ENCODE measurements at places on chromosomes 4 and X.

GRCh38 chr4:122224348-122224747 lies 72.2 kb downstream of the BLTP1 start:
- no peak for DNase-seq

GRCh38 chr4:73341454-73341853 lies 62.6 kb upstream of the ALB start:
- DNase-seq = no peak

GRCh38 chr4:113643505-113643904 lies 118.0 kb downstream of the CAMK2D start:
- no peak for DNase-seq

GRCh38 chr4:28744066-28744465 lies 1883.4 kb downstream of the STIM2 start:
- DNase-seq = no peak

- DNase-seq = no peak
These were observed 231.3 kb downstream of the INPP4B start for GRCh38 chr4:142614621-142615323.

DNA sequence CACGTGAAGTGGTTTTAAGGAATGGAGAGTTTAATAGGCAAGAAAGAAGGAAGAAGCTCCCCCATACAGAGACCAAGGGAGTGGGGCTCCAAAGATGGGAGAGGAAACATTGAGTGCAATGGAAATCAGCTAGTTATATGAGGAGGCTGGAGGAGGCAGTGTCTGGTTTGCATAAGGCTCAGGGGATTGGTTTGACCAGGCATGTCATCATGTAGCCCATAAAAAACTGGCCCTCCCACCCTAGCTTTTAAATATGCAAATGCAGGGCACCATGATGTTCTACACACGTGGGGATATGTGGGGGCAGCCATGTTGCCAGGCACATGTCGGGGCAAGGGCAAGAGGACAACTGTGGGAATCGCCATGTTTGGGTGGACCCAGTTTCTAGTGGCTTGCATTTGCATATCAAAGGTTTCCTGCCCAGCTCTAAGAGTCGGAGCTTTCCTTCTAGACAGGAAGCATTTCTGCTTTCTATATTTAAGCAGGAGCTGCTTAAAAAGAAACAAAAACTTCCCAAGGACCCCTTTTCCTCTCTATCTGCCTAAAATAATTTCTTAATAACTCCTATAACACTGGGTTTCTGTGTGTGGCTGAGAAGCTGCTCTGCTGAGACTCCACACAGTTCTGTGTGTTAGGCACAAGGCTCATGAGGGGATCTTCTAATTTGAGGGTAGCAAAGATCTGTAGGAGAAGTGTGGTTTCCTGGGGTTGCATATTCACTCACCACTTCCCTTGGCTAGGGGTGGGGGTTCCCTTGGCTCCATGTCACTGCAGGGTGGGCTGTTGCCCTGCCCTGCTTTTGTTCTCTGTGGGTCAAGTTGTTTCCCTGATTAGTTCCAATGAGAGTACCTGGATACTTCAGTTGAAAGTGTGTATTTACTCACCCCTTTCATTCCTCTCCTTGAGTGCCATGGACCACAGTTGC lies 113.5 kb downstream of the VSIG4 start:
- DNase-seq = peak; percentile 25

DNA sequence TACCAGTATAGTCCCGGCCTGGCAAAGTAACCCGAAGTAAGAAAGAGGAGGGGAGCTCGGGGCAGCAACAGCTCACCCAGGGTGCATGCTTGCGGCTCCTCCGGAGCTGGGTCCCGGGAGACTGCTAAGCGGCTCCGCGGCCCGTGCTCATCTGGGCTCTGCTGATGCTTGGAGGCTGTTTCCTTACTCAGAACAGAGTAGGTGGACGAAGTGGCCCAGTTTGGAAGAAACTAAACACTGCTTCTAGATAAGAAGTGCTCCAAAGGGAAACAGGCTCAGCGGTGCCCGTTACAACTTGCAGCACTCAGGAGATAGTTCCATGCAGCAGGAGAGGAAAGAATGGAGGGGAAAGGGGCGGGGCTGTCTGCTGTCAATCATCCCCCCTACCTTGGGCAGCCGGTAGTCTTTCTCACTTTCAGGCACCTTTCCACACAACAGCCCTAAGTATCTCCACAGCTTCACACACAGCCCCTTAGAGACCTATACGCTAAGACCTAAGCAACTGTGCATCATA lies at the start of gene COL4A6:
COL4A6 (minus strand) TSS at position 313 of the 514 bp plus-strand sequence; CDS start at position 87, 226 bp downstream.
- DNase-seq = no peak

DNA sequence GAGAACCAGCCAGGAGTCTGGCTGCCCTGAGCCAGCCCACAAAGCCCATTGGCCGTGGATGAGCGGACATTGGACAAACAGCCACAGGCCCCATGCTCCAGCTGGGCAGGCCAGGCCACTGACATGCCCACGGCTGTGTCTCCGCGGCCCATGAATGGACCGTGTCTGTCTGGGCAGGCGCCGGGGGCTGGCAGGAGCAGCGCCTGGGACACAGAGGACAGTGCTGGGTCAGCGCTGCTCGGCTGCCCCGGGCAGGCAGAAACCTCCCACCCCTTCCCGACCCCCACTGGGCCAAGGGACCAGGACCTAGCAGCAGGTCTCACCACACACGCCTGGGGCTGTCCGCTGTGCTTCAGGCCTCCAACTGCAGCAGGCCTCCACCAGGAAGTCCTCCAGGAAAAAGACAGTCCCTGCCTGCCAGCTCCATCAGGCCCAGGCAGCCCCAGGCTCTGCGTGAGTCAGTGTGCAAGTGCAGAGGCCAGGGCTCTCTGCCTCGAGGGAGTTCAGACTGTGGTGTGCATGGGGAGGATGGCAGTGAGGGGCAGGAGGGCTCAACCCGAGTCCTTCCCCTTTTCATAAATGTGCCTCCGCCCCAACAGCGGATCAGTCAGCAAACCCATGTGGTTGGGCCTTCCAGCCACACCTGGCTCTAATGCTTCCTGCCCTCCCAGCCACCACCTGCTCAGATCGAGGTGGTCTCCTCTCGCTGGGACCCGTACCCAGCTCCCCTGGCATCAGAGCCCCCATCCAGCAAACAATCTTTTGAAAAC lies 17.2 kb upstream of the FGFR3 start:
- no peak for DNase-seq

DNA sequence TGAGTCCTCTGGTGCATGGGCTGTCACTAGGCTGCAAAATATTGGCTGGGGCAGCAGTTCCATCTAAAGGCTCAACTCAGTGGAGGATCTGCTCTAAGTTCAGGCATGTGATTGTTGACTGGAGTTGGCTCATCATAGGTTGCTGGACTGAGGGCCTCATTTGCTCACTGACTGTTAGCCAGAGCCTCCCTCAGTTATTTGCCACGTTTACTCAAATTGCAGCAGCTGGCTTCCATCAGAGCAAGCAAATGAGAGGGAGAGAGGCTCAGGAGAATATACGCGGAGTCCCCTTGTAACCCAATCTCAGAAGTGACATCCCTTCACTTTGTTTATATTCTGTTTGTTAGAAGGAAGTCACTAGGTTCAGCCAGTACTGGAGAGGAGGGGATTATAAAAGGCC lies 54.1 kb downstream of the BMP3 start:
- no peak for DNase-seq

- DNase-seq = no peak
These were observed 172.7 kb upstream of the LCORL start for GRCh38 chr4:18194278-18194677.

- DNase-seq = no peak
These were observed 105.6 kb downstream of the DKK2 start for GRCh38 chr4:106930522-106930921.

GRCh38 chr4:33062155-33062806 lies 2342.1 kb downstream of the PCDH7 start:
- no peak for DNase-seq

DNA sequence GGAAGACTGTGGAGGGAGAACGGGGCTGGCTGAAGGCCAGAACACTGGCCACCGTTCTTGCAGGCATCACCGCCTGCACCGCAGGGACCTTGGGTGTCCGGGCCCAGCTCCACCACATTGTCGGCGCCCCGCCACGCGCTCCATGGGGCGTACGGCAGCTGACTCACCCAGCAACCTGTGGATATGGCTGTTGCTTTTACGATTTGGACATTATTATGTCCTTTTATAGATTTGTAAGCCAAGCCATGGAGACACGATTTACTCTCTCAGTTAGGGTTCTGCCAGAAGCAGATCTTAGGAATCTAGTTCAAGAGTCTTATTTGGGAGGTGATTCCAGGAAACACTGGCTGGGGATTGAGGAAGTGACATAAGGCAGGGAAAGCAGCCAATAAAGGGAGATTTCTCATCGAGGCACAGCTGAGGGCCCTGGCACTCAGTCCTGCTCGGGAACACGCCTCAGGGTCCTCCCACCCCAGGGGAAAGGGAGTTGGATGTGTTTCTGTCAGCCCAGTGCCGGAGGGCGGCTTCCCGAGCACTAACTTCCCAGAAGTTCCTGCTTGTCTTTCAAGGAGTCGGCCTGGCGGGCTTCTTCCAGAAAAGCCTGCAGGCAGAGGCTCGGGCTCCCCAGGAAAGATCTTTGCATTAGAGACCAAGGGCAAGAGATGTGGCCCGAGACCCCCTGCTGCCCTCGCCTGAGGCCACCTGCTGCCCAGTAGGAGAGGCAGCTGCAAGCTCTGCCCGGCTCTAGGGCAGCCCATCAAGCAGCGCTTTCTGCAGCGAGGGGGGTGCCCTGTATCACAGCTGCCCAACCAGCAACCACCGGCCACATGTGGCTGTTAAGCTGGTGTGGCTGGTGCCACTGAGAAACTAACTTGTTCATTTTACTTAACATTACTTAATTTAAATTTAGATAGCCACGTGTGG lies 52.9 kb downstream of the CRMP1 start:
- DNase-seq = no peak

DNA sequence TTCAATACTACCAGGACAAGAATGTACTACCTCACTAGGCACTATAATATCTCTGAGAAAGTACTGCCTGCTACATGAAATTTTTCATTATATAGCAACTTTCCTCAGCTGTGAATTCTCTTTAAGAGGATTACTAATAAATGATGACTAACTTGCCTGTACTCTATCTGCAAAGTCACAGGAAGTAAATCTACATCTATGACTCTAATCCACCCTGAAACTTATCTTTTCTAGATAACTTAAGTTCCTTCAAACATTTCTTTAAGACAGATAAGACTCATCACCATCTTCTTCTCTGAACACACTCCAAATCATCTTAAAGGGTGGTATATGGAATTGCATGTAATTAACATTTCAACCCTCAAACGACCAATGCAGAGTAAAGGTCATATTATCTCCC lies 28.8 kb downstream of the RPS6KA3 start:
- DNase-seq = no peak

- DNase-seq = no peak
These were observed 4.6 kb downstream of the SH3BGRL start for GRCh38 chrX:81206476-81206875.

- DNase-seq = no peak
These were observed 41.8 kb downstream of the GPC4 start for GRCh38 chrX:133373386-133374079.

- peak; percentile 65 for DNase-seq
These were observed at the start of gene ARAP2 for GRCh38 chr4:36244257-36245082. ARAP2 (minus strand) TSS chr4:36244514; CDS start chr4:36229486, 15,028 bp downstream.

GRCh38 chrX:67726018-67726417 lies 182.2 kb downstream of the AR start:
- DNase-seq = no peak

- no peak for DNase-seq
These were observed 78.6 kb upstream of the RAI2 start for GRCh38 chrX:17939724-17940123.

DNA sequence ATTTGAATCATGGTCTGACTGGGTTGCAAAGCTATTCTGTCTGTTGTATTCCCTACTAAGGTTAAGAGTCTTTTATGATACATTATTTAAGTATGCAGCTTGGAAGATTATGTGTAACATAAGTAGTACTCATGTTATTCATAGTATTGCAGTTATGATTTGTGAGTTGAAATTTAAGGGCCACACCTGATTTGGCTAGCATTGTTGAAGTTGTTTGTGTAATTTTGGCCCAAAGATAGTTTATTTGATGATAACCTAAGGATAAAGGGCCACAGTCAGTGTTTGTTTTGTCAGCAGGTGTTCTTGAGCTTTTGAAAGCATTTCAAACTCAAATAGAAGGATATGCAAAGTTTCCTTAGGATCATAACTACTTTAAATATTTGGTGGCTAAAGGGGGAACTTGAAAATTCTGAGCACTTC lies 38.9 kb downstream of the NUDT9 start:
- DNase-seq = no peak

- DNase-seq = no peak
These were observed 48.8 kb downstream of the HS6ST2 start for GRCh38 chrX:132909643-132910042.

- no peak for DNase-seq
These were observed 111.4 kb upstream of the LIMCH1 start for GRCh38 chr4:41426539-41426938.

DNA sequence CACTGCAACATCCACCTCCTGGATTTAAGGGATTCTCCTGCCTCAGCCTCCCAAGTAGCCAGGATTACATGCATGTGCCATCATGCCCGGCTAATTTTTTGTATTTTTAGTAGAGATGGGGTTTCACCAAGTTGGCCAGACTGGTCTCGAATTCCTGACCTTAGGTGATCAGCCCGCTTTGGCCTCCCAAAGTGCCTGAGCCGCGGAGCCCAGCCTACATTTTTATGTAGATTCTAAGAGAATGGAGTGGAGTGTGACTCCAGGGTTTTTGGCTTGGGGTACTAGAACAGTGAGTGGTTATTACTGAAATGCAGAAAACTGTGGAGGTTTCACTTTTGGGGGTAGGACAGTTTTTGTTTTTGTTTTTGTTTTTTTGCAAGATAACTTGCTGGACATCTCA lies 806.0 kb downstream of the ADGRL3 start:
- no peak for DNase-seq

DNA sequence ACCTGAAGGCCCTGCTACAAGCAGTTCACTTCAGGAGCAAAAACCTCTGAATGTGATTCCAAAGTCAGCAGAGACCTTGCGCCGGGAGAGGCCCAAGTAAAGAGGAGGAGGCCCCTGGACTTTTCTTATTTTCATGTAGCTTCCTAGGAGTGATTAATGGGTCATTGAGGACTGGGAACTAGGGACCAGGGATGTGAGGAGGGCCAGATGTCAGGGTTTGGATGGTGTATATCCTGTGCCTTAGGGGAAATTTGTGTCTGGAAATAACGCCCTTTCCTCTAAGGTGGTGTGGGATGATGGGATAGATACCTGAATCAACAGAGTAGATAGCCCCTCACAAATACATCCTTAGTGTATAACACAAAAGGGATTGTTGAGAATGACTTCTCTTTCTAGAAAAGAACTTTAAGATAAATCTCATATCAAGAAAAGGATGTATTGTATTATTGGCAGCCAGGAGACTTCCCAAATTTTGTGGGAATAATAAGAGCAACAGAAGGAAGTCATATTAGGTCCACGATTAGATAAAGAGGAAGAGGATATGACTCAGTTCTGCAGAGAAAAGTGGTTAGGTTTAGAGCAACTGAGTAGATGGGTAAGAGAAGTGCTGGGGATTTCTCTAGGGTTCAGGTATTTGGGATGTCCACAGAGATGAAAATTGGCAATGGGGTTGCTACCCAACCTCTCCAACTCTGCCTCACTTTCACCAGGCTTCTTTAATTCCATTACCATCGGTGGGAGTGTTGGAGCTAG lies 1.1 kb downstream of the ITGB1BP2 start:
- no peak for DNase-seq

GRCh38 chrX:46407036-46407752 lies 138.0 kb downstream of the ZNF674 start:
- no peak for DNase-seq

All from activated gamma-delta T cell treated with anti-CD3 and anti-CD28 coated beads, Interleukin-2, amount 50 U/mL, for 16 hours (primary cell).